GM12892 (cell line): ENCODE measurements at places on chromosomes 7 and 10.

GRCh38 chr10:113169853-113170460 lies 219.9 kb downstream of the TCF7L2 start:
- no peak for DNase-seq

DNA sequence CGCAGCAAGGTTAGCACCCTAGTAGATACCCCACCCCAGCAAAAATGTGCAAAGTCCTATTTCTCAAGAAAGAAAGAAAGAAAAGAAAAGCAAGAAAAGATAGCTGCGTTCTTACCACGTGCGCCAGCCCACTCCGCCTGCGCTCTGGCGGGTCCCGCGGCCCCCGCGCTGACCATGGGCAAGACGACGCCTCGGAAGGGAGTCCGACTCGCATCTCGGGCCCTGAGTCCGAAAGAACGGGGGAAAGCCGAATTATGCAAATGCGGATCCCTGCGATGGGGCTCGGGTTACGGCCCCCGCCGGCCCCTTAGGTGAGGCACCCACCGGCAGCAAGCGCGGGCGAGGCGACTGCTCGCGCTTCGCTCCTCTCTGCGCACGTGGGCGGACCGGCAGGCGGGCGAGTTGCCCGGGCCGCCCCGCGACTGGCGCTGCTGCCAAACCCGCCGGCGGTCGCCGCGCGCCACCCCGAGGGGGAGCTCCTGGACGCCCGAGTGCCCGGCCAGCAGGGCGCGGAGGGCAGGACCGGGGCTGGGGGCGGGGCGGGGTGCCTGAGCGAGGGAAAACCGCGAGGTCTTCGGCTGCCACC lies 2.4 kb upstream of the EGR2 start:
- no peak for DNase-seq

- DNase-seq = no peak
These were observed 241.5 kb downstream of the WDR11 start for GRCh38 chr10:121092720-121093095.

GRCh38 chr7:36202398-36202797 lies 49.3 kb downstream of the EEPD1 start:
- no peak for DNase-seq

GRCh38 chr10:4130685-4131084 lies 345.7 kb upstream of the KLF6 start:
- DNase-seq = no peak
